ENCODE measurements at places on chromosomes 13 and 19.

- DNase-seq, result no peak
Observed at GRCh38 chr19:55256562-55257460, 2.0 kb downstream of the PPP6R1 start.

DNA sequence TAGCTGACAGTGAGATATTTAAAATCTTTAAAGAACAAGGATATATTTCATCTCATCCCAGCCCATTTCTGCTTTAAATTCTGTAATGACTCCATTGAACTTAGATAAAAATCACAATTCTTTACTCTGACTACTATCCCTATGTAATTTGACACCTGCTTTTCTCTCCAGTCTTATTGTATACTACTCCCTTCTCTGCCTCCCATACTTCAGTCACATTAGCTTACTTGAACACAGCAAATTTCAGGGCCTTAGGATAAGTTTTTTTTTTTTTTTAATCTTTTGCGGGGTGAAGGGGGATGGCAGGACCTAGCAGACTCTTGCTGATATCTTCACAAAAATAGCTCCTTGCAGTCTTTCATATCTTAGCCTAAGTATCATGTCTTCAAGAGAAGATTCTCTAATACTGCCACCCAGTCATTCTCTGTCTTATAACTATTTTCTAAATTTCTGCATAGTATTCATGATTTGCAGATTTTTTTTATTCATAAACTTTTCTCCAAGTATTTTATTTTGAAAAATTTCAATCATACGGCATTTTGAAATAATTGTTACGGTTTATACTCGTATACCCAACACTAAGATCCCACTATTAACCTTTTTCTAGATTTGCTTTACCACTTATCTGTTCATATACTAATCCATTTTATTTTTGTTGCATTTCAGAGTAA lies 151.4 kb downstream of the PCCA start:
- DNase-seq, result no peak

GRCh38 chr13:91280801-91281200 lies 66.7 kb upstream of the MIR17HG start:
- no peak for DNase-seq

- peak; percentile 51 for DNase-seq
Observed at GRCh38 chr13:109784590-109785140, 1.7 kb downstream of the IRS2 start.

- DNase-seq, result no peak
Observed at GRCh38 chr19:34269081-34269480, 14.7 kb downstream of the GARRE1 start.

DNA sequence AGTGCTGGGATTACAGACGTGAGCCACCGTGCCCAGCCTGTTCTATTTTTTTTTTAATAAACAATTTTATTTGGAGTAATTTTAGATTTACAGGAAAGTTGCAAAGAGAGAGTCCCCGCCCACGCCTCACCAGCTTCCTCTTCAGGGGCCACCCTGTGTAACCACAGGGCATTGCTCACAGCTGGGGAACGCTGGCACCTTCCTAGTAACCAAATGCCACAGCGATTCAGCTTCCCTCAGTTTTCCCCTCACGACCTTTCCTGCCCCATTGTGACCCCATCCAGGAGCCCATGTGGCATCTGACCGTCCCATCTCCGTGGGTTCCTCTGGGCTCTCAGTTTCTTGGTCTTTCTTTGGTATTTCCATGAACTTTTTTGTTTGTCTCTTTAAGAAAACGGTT lies 83.9 kb downstream of the GNG7 start:
- peak; percentile 62 for DNase-seq

GRCh38 chr13:95087746-95088305 lies 213.4 kb downstream of the ABCC4 start:
- no peak for DNase-seq

- DNase-seq, result peak; percentile 59
Observed at GRCh38 chr19:3304871-3305423, 61.4 kb upstream of the NFIC start.

DNA sequence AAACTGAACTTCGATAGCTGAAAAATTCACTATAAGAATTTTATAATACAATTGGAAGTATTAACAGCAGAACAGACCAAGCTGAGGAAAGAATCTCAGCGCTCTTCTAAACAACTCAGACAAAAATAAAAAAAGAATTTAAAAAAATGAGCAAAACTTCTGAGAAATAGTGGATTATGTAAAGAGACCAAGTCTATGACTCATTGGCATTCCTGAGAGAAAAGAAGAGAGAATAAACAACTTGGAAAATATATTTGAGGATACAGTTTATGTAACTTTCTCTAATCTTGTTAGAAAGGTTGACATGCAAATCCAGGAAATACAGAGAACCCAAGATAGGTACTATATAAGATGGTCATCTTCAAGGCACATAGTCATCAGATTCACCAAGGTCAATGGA lies 25.4 kb downstream of the SLC25A15 start:
- DNase-seq, result no peak

DNA sequence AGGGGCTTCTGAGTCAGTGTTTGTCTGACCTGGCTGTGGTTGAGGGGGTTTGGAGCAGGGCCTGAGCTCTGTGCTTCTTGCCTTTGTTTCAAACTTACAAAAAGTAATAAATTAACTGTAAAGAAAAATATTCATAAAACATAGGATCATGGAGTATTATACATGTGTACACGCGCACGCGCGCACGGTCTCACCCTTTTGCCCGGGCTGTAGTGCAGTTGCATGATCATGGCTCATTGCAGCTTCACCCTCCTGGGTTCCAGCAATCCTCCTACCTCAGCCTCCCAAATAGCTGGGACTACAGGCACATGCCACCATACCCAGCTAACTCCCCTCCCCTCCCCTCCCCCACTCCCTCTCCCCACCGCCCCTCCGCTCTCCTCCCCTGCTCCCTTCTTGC lies 23.5 kb downstream of the TDRD12 start:
- DNase-seq, result no peak

- no peak for DNase-seq
Observed at GRCh38 chr19:1844513-1845124, 3.7 kb downstream of the REXO1 start.

DNA sequence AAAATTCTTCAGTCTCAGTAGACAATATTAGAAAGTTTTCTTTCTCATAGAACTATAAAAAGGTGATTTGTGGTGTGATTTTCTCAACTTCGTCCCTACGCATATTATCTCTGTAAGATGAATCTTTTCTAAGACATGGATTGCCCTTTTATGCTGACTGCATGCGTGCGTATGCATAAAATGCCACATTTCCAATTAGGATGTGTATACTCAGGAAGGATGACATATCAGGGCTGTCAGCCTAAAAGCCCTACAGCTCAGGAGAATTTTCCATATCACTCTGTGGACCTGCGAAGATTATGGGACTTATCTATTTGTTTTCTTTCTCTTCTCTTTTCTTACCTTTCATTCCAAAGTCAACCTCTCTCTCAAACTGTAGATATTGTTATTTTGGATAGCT lies 166.5 kb upstream of the GPC6 start:
- no peak for DNase-seq

GRCh38 chr13:73063166-73063565 lies 4.4 kb downstream of the KLF5 start:
- DNase-seq, result no peak

DNA sequence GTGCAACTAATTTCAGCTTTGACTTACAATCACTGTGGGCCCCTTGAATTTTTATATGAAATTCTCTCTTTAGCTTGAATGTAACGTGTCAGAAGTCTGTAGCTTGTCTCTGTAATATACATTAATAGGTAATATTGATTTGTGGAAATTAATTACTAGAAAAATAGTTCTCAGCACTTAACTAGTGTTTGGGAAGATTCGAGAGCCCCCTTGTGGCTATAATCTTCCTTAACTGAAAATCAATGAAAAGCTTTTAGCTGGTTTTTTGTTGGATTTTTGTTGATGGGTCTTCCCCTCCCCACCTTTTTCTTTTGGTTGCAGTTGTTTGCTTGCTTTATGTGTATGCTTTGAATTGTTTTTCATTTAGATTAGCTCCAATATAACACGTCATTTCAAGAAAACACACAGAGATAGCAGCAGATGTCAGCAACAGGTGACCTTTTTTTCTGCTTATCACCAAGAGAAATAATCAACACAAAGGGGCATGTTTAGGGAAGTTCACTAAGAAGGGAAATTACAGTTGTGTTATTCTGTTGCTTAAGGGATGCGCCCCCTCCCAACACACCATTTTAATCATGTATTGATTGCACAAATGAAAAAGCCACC lies 176.8 kb downstream of the OXGR1 start:
- DNase-seq, result no peak

DNA sequence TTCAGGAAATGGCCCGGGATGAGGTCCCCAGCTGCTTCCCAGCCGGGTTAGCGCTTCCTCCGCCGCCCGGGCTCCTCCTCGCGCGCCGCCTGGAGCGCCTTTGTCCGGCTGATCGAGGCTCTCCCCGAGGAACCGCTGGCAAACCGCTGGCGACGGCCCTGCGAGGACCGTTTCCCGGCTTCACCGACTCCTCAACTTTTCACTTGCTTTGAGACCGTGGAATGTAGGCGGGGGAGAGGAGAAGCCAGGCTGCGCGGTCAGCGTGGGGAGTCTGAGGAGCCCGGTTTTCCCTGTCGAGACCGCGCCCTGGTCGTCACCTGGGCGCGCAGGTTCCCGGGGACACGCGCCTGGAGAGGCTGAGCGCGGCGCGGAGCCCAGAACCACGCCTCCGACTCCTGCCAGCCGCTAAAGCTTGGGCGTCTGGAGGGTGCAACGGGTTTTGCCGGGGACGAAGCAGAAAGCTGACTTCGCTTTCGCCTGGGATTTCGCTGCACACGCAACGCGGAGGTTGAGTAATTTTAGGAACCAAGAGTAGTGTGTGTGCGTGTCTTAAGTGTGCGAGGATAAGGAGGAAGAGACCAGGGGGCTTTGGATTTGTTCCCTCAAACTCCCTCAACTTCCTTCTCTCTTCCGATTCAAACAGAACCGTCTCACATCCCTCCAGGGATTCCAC lies 7.3 kb upstream of the DGKH start:
- no peak for DNase-seq

GRCh38 chr13:83731113-83731512 lies 151.2 kb downstream of the SLITRK1 start:
- no peak for DNase-seq

DNA sequence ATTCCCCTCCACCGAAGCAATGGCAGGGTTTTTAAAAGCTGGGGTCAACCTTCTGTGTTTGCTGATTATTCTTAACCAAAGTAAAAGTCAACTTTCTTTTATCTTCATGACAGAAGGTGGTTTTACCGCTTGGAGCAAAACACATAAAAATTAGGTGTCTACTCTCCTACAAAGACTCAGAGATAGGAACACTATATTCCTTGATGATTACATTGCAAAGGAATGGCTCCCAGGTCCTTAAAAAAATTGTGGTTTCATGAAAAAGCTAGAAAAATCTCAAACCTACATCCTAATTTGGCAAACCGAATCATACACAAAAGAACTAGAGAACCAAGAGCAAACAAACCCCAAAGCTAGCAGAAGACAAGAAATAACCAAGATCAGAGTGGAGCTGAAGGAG lies 760.4 kb upstream of the PCDH20 start:
- no peak for DNase-seq

GRCh38 chr19:17688853-17689595 lies 870 bp upstream of the UNC13A start:
- no peak for DNase-seq

DNA sequence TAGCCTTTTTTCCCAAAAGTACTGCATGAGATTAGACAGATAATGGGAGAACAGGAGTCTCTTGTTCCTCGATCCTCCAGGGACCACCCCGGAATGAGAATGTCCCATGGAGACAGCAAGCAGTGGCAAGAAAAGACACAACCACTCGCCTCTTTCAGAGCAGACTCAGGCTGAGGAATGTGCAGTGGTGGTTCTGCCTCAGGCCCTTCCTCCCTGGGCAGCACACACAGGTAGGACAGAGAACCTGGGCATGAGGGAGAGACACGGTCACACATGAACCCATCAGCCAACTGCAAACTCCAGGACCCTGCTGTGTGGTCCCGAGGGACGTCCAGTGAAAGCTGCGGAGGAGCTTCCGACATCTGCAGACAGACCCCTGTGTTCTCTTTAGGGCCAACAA lies 31.0 kb downstream of the CRYL1 start:
- no peak for DNase-seq

GRCh38 chr13:25946321-25946720 lies 105.5 kb downstream of the SHISA2 start:
- DNase-seq, result no peak

DNA sequence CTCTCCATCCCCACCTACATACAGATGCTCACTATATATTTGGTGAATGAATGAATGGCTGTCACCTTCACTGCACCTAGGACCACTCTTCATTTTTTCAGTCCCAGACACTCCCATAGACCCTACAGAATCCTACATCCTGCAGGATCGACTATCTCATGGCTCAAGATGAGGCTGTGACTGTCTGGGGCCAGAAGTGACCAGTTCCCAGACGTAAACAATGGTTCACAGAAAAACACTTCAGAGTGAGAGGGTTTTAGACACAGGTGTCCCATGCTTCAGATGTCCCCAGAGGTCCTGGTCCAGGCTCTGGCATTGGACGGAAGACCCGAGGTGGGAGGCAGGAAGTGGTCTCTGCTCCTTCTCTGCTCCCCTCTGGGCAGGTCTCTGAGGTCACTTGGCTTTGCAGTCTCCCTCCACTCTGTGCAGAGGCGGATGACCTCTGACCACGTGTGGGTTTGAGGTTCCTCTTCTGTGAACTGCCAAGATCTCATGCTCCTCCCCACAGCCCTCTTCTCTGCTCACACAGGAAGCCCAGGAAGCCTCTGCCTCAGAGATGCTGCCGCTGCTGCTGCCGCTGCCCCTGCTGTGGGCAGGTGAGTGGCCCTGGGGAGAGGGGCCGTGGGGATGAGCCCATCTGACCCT lies 24.9 kb downstream of the SIGLEC7 start:
- DNase-seq, result no peak

DNA sequence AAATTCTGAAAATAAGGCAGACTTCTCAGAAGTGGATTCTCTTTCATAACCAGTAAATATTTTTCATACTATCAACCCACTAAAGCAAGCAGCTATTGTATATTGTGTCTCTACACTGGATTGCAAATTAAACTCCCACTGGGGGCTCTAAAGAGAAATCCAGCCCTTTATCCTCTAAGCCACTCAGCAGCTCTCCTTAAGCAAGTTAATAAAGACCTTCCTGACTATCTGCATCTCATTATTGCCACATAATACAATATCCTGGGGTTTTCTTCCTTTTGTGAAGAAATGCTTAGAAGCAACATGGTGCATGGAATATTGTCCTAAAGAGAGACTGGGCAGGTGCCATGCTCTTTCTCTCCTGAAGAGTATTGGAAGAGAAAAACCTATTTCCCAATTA lies 521.3 kb downstream of the MYO16 start:
- DNase-seq, result no peak

DNA sequence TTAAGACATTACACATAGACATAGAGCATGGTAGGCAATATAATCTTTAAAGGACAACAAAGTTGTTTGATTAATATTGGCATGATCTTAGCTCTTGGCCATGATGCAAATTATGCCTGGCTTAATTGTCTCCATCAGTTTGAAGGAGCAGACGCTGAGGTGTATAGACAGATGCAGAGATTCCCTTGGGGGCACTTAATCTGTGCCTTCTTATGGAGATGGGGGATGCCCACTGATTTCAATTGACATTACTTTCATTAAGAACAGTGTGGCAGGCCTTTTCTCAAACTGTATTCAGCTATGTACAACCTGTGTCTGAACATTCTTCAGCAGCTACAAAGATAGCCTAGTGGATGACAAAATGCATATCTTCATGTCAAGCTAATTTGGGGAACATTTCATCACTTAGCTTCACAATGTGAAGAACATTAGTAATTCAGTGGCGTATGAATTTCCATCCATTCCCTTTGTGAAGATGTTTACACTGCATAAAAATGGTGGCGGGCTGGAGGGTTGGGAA lies 85.3 kb upstream of the MYCBP2 start:
- no peak for DNase-seq

Measured in stimulated activated CD8-positive, alpha-beta memory T cell treated with anti-CD3 and anti-CD28 coated beads, Interleukin-2, amount 100 ng/mL, for 48 hours (primary cell).